Cardiac atrium fibroblast (primary cell): ENCODE measurements at places on chromosomes 2 and 18. TPM values are rescaled to one million over a fixed set of nuclear protein-coding genes. Genes with fewer than 3 reads are reported as not detected.

Gene MC4R
- not detected in 2 replicates for total RNA-seq

Gene BCL2
- total RNA-seq, result 1.8 and 1.9 TPM in 2 replicates

Gene SPOPL
- 6.7 and 7.6 TPM in 2 replicates for total RNA-seq

Gene ALK
- not detected in 2 replicates for total RNA-seq

Gene CXCR1
- not detected in 2 replicates for total RNA-seq

Gene EGR4
- total RNA-seq, result not detected in 2 replicates

Gene PROKR1
- not detected in 2 replicates for total RNA-seq

Gene FTCDNL1
- total RNA-seq, result not detected in 2 replicates

Gene ALPI
- not detected in 2 replicates for total RNA-seq

Gene SAP130
- 6.2 and 12.3 TPM in 2 replicates for total RNA-seq

Gene ARL6IP6
- total RNA-seq, result 16.0 and 20.2 TPM in 2 replicates

Gene HAAO
- total RNA-seq, result not detected in 2 replicates

Gene TUBA3E
- not detected in 2 replicates for total RNA-seq

Gene PPP4R1
- total RNA-seq, result 60.8 and 83.3 TPM in 2 replicates

Gene HTR2B
- total RNA-seq, result 1.1 TPM in 2 replicates

Gene FAM117B
- 1.6 and 2.6 TPM in 2 replicates for total RNA-seq

Gene MC5R
- total RNA-seq, result not detected in 2 replicates

Gene CCL20
- 0.54 and 0.65 TPM in 2 replicates for total RNA-seq

Gene NYAP2
- not detected in 2 replicates for total RNA-seq

Gene DLX1
- total RNA-seq, result not detected in 2 replicates

Gene WDPCP
- total RNA-seq, result 2.9 and 4.1 TPM in 2 replicates

Gene SPDYA
- 0.36 TPM in 1 of 2 replicates, not detected in the other for total RNA-seq

Gene CHST9
- total RNA-seq, result not detected in 2 replicates
